ENCODE measurements at places on chromosomes 7 and 10.

- peak; percentile 93 for DNase-seq
Observed at GRCh38 chr10:90319188-90319914, 538.5 kb downstream of the HTR7 start.

DNA sequence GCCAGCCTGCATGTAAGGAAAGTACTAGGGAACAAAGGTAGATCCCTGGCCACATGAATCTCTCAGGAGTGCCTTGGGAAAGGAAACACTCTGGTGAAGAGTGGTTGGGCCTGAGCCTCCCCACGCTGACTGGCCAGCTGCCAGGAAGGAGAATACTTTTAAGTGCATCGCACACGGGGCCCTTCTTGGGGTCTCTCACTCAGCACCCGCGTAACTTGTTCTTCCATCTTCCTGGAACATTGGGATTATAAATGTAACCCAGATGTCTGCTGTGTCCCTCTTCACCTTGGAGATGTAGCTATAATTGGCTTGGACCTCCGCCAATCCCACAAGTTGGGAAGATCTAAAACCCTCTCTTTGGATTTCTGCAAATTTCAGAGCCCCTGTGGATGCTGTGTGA, 4.4 kb upstream of the GLI3 start:
- DNase-seq = no peak

GRCh38 chr7:83947260-83947659, 247.3 kb downstream of the SEMA3A start:
- DNase-seq = no peak

- no peak for DNase-seq
Observed at GRCh38 chr7:129872054-129872453, 80.7 kb downstream of the UBE2H start.

DNA sequence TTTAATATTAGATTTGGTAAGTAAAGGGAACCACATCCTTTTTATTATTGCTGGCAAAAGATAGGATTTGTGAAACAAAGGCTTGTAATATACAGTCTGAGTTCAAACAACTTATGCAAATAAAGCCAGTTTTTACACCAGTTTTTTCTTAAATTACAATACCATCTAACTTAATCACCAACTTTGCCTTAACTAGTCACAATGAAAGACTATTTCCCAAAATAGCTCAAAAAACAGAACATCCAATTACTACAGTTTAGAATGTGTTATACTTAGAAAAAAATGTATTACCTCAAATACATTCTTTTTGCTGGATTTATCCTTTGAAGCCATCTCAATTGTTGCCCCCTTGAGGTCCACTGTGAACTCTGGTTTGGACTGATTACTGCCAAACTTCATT, 108.5 kb downstream of the ARHGAP12 start:
- peak; percentile 39 for DNase-seq

- peak; percentile 44 for DNase-seq
Observed at GRCh38 chr7:16695621-16696237, 49.7 kb downstream of the BZW2 start.

DNA sequence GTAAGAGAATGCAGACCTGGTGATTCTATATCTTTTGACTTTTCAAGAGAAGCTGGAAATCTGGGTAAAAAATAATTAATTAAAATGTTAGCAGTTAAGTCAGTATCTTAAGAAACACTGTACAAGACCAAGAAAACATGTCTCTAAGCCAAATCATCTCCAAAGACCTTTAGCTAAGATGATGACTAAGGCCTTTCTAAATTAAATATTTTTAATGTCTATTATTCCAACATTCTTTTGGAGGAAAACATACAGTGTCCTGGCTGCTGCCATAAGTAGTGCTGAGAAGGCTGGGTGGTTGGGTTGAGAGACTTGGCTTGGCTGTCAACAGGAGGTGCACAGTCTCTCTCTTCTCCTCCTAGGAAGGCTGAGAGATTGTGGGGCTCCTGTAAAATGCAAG, 20.3 kb downstream of the STARD3NL start:
- DNase-seq = no peak

GRCh38 chr7:81694711-81695110, 75.1 kb downstream of the HGF start:
- DNase-seq = no peak

DNA sequence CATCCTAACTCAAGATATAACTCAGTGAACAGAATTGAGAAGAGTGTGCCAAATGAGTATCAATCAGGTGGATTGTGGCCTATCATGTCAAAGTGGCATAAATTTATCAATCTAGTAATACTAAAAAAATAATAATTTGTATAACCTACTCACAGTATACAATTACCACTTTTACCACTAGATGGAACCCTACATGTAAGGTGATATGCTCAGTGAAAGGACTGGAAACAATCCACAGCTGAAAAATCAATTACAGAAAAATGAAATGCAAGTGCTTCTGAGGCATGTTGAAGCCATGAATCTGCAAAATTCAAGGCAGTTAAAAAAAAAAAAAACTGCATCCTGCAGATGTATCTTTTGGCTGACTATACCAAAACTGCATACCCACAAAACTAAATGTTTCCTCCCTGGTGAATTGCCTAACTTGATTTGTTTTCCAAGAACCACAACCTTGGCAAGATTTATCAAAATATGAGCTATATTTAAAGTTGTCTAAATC, 13.9 kb downstream of the ARHGAP19 start:
- DNase-seq = peak; percentile 82

GRCh38 chr10:94397549-94398370, 4.6 kb upstream of the TBC1D12 start:
- DNase-seq = peak; percentile 65

- no peak for DNase-seq
Observed at GRCh38 chr7:81788246-81788645, 18.4 kb upstream of the HGF start.

DNA sequence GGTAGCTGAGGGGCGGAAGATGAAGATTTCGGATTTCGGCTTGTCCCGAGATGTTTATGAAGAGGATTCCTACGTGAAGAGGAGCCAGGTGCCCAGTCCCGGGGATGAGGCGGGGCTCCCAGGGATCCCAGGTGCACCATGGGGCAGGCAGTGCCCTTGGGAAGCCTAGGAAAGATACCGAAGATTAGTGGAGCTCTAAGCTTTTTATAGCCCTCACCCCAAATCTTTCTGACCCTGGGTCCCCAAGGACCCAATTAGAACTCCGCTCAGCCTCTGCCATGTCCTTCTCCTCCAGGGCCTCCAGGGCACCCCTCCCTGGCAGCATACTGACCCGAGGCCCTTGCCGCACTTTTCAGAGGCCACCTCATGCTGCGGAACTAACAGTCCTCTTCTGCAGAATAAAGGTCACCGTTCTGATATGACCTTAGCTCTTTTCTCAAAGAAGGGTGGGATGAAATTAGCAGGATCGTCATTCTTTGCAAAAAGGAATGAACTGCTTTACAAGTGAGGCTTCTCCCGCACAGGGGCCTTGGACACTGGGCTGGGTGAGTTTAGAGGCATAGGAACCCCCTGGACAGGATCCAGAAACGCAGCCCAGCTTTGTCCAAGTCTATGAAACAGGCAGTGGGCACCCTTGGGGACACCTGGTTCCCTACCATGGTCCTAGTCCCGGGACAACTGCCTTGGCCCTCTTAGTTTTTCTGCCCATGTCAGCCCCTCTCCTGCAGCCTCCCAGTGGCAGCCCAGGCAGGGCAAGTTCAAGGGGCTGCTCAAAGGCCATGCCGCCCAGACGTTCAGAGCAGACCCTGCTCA, 17.9 kb upstream of the CSGALNACT2 start:
- DNase-seq = no peak

DNA sequence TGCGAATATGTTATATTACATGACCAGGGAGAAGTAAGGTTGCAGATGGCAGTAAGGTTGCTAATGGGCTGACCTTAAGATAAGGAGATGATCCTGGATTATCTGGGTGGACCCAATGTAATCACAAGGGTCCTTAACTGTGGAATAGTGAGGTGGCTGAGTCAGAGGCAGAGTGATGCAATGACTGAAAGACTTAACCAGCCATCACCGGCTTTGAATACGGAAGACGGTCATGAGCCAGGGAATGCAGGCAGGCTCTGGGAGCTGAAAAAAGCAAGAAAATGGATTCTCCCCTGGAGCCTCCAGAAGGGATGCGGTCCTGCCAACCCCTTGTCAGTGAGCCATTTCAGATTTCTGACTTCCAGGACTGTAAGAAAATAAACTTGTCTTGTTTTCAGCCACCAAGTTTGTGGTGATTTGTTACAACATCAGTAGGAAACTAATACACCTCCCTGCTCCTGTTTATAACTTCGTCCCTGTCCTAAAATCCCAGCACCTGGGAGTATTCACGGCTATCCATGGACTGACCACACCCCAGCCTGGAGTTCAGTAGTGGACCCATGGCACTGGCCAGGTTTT, 4.6 kb upstream of the C10orf95 start:
- peak; percentile 75 for DNase-seq

- peak; percentile 62 for DNase-seq
Observed at GRCh38 chr7:46859963-46860475, 721.9 kb downstream of the TNS3 start.

DNA sequence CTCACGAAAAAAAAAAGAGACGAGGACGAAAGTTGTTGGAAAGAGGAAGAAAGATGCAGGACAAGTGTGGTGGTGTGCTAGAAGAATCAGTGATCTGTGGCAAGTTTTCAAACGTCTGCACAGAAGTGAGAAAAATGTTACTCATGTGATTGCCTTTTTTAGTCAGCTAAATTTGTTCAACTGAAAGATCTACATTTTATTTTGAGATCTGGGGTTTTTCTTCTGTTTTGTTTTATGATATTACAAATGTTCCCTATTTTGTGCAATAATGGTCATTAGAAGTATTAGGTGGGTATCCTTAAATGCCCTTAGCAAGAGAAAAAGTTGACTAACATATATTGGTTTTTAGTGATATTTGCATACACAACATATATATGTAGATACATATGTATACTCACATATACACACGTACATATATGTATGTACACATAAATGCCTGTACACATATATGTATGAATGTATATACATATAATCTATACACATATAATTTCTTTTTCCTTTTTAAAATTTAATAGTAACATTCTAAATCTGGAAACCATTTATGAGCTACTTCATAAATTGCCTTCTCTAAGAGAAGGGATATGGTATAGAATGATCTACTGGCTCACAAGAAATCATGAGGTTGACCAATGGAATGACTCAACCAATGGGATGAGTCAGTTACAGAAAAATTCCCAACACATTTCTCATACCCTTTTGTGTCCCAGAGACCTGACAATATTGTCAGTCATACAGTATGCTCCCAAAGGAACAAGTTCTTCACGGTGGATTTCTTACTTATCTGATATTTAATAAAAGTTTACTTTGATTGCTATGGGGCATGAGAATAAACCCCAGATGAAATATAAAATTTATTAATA, 38.4 kb downstream of the SLC39A12 start:
- DNase-seq = peak; percentile 82
